Fibroblast of mammary gland (primary cell): ENCODE measurements at places on chromosomes 3 and 15.

DNA sequence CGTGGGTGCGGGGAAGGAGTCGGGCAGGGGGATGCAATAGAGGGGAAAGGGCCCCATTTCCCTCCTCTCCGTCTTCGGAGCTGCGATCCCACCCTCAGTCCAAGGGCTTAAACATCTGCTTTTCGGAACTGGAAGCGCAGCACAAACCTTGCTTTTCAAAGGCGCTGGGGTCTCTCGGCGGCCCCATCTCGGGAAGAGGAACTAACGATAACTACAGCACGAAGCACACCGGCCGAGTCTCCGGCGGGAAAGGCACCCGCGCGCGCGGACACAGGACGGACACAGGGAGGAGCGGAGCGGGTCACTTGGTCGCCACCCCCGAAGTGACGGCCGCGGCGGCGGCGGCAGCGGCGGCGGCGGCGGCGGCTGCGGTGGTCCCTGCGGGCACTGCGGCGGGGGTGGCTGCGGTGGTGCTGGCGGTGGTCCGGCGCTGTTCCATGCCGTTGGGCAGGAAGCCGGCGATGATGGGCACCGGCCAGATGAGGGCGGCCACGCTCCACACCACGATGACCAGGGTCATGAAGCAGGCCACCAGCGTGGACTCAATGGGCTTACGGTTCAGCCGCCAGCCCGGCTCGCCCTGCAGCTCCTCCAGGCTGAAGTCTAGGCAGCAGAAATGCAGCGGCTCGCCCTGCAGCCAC lies 1.1 kb downstream of the TMEM158 start:
- DNase-seq, result peak; percentile 71

DNA sequence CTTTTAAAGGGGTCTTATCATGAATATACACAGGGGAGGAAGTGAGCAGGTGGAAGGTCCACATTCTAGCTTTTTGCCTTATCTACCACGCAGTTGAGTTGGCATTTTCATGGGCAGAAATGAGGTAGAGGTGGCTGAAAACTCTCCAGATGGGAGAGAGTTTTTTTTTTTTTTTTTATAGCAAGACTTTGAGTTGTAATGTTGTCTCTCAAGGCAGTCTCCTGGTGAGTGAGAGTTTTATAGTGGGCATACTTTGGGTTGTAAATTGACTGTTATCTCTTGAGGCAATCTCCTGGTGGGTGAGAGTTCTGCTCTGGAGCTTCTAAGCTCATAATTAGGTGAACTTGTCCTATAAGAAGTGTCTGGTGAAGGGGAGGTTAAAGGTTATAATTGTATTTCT lies 191.7 kb upstream of the NAALADL2 start:
- no peak for DNase-seq

GRCh38 chr3:98592345-98592935 lies 971 bp downstream of the CPOX start:
- DNase-seq, result no peak

GRCh38 chr3:14150491-14151230 lies 25.8 kb downstream of the TMEM43 start:
- DNase-seq, result no peak

DNA sequence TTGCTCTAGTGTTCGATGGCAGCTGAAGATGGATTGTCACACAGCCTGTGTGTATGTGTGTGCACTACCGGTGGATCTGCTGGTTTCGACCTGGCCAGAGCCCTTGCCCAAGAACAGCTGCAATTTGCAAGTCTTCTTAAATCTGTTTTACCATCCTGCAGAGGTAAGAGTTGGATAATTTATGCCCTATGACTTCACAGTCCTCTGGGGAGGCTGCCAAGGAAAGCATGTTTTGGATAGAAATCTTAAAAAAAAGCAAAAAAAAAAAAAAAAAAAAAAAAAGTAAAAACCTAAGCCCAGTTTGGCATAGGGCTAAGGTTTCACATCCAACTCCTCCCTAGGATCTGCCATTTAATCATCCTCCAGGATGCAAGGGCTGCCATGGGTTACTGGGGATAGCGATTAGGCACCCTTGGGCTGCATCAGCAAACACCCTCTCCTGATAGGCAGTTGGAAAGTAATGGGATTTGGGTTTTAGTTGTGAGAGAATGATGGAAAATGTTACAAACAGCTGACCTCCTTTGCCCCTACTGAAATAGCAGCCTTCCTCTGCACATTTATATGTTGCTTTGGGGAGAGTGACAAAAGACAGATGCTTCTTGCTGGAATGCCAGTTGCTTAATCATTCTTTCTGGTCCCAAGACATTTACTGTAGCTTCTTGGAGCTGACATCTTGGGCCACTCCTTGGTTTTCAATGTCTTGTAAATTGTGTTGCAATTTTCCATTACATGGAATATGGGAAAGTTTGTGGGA lies 35.4 kb downstream of the CD200R1L start:
- DNase-seq, result peak; percentile 96

DNA sequence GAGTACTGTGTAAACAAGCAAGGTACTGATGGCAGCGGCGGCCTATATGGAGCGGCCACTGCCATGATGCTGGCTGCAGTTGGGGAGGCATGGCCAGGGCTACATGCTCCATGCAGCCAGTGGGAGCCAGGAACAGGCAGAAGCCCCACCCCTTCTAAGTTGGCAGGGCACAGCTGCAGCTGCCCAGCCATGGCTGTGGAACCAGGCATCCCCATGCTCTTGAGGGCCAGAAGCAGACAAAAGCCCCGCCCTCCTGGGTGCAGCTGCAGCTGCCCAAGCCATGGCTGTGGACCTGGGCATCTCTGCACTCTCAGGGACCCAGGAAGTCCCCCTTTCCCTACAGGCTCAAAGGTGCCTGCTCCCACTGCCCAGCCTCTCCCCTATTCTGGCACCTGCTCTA lies 150.9 kb downstream of the FMN1 start:
- DNase-seq, result no peak

- no peak for DNase-seq
Measured at GRCh38 chr3:38054499-38055001, 15.5 kb downstream of the DLEC1 start.

GRCh38 chr3:23459465-23459864 lies 256.3 kb downstream of the UBE2E2 start:
- no peak for DNase-seq

DNA sequence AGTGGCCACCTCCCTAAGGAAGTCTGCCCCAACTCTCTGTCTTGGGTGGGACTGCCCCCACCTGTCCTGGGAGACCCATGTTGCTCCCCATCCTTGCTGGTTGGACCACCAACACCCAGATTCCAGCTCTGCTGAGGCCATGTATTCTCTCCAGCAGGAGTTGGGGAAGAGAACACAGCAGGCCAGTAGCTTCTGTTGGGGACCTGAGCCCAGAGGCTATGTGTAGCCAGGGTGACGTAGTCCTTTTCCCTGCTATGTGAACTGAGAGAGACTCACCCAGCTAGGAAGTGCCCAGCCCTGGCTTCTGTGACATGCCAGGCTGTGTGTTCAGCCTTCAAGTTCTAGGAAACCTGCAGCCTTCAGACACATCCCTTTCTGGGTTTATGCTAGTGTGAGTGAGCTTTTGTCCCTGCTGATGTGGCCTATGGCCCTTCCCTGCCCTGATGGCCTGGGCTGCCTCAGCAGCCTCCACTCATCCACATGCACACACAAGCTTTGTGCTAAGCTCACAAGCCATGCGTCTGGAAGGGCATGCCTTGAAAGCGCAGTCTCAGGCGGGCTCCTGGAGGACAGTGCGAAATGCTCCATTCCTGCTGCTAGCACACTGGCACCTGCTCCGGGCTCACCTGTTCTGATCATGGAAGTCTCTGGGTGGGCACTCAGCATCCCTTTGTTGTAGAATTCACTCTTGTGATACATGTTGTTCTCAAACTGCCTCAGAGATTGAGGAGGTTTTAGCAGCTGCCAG lies 42.6 kb downstream of the KY start:
- no peak for DNase-seq

DNA sequence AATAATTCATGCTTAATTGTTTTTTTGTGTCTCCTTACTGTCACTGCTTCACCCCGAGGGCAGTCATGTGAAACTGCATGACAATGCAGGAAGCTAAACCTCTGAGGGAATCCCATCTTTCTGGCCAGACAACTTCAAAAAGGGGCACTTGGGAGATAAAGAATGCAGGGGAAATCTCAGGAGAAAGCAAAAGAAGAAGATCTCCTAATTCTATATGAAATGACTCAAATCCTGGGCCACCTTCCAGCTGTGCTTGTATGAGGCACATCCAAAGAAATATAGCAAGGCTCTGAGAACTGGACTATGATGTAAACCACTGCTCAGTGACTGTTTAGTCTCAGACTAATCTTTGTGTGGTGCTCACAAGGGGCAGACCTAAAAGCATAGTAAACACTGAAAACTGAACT lies 22.6 kb upstream of the UMPS start:
- peak; percentile 92 for DNase-seq

DNA sequence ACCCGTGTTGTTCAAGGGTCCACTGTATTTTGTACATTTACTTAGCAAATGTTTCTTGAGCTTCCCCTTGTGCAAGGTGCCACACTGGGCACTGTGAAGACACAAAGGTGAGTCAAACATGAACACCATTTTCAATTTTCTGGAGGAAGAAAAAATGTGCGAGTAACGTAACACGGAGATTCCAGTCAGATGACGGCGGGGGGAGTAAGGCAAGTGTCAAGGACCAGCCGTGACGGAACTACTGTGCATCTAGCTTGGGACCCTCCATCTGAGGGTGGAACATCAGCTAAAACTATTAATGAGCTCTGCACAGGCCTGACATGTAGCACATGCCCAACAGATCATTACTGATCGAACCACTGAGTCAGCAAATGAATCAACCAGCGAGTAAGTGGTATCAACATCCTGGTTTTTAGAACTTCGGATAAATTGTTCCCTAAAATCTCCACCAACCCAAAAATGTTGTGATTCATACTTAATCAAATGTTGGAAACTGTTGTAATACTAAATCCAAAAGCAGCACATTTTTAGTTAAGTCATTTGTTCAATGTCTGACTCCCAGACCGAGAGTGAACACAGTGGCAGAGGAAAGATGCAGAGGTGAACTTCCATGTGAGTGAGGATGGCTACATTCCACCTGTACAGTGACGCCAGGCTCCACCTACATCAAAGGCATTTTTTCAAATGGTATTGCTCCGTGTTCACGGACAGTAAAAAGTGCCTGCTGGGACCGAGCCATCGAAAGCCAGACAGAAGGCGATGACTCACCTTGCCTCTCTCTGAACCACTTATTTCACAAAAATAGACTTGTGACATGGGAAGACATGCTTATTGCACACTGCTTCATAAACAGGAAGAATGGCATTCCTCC lies 172.2 kb downstream of the ATP10A start:
- peak; percentile 89 for DNase-seq

GRCh38 chr15:25862071-25862471 lies 1.1 kb downstream of the ATP10A start:
- no peak for DNase-seq

DNA sequence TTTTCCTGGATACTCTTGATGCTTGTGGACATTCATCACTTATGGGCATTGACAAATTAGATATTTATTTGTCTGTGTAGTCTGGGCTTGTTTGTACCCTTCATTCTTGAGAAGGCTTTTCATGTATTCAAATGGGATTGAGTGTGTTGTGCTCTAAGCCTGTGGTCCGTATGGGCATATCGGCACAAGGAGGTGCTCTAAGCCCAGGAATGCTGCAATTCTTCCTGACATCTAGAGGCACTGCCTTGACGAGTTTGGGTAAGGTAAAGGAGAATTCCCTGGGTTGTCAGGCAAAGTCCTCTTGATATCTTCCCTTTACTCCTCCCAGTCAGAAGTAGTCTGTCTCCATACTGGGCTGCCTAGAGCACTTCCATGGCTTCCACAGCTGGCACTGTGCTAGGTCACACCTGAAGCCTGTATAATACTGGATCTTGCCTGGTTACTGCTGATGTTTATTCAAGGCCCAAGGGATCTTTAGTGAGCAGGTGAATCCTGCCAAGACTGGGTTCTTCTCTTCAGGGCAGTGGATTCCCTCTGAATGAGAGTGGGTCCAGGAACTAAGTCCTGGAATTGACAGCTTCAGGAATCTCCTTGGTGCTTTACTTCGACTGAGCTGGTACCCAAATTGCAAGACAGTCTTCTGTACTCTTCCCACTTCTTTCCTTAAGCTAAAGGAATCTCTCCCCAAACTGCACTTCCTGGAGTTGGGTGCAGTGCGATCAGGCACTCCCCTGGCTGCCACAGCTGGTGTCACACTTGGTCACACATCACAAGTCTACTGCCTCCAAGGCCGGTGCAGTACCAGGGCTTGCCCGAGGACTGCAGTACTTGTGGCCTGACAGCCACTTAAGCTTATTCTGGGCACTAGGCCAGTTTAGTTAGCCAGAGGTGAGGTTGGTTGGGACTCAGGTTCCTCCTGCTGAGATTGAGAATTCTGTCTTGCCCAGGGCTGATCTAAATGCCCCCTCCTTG lies 46.0 kb downstream of the GALK2 start:
- no peak for DNase-seq

DNA sequence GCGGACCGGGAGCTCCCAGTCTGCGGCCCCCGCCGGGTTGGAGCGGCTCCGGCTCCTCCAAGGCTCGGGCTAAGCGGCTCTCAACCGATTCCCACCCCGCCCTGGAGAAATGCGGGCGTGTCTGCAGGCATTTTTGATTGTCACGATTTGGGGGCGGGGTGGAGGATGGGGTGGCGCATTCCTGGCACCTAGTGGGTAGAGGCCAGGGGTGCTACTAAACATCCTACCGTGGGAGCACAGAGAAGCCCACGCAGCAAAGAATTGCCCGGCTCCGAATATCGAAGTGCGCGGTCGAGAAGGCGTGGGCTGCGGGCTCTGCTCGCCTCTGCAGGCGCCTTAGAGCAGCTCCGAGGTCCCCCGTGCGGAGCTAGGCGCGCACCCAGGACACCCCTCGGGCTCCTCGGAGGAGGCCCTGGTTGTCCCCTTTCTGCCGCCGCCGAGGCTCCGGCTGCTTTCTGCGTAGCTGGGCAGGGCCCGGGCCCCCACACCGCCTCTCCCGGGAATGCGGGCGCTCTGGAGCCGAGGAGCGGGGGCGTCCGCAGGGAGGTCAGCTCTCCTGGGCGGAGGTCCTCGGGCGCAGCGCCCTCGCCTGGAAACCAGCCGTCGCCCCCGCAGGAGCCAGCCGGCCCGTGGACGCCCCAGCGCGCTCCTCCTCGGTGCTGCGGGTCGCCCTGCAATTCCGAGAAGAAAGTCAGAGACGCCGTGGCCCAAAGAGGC lies 16.5 kb upstream of the LAMP3 start:
- DNase-seq, result peak; percentile 50

GRCh38 chr3:119295816-119296726 lies 1.9 kb downstream of the ARHGAP31 start:
- DNase-seq, result peak; percentile 41

- DNase-seq, result no peak
Measured at GRCh38 chr15:99721104-99721778, 12.0 kb downstream of the LYSMD4 start.

GRCh38 chr3:187112934-187113793 lies 26.1 kb downstream of the RPL39L start:
- peak; percentile 55 for DNase-seq

- DNase-seq, result no peak
Measured at GRCh38 chr3:191455257-191455952, 5.6 kb upstream of the PYDC2 start.
